ENCODE measurements at places on chromosomes 4 and X.

DNA sequence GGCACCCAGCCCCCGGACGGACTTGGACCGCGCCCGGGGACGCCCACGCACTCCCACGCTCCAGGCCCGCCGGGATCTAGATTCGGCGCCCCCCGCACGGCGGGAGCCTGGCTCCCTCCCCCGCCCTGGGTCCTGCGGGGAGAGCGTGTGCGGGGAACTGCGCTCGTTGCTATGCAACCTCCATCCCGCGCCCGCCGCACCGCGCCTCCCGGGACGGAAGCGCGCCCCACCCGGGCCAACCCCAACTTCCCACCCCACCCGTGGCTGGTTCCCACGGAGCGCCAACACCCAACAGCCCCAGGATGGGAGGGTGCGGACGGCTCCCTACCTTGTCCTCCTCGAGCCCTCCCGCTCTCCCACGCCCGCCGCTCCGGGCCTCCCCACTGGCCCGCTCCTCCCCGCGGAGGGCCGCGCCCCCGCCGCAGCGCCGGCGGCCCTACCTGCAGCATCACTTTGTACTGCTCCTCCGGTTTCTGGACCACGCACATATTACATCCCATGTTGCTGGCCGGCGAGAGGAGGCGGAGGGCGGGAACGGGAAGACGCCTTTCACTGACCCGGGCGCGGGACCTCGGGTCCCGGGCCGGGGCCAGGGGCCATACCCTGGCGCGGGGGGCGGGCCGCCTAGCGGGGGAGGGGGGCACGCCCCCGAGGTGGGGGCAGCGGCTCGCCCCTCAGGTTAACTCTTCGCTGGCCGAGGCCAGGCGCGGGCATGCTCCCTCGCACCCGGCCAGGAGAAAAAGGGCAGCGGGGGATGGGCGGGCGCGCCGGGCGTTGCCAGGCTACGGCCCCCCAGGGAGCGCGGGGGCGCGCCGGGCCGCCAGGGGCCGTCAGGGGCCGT lies at the start of gene PDZD4:
Gene PDZD4 (minus strand): TSS at position 746 of the 841 bp plus-strand sequence. CDS start 246 bp downstream, at position 500.
- DNase-seq, result no peak

DNA sequence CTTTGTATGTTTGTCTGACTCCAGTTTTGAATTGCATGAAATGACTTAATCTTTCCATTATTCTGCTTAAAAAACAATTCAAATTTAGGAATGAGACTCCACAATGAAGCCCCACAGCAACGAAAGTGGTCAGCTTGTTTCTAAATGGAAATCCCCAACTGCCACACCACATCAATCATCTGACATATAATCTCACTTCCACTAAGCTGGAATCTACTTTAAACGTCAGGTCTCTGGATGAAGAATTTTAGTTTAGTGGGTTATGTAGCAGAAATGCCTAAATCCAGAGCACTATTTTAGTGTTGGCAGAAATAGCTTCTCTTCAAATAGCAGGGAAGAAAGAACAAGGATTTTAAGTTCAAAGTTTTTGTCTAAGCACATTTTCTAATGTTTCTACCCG lies 1.7 kb upstream of the BMP2K start:
- no peak for DNase-seq

DNA sequence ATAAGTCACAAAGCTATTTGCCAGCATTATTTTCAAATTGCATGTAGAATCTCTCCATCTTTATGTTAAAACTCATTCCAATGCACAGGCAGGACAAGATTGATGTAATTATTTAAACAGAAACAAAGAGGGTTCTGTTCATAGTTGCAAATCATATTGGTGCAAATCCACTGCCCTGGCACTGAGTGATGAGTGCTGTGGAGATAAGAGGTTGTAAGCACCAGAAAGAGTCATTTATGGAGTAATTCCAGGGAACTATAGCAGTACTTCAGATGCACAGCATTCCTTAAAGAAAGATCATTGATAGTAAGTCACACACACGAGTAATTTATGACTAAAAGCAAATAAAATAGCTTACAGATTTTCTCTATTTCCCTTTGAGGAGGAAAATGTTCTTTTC lies 337.7 kb upstream of the CTSO start:
- DNase-seq, result no peak

- DNase-seq, result peak; percentile 50
Observed at GRCh38 chr4:81084029-81084428, 53.5 kb downstream of the BMP3 start.

GRCh38 chr4:156036496-156036895 lies 82.8 kb upstream of the CTSO start:
- no peak for DNase-seq

DNA sequence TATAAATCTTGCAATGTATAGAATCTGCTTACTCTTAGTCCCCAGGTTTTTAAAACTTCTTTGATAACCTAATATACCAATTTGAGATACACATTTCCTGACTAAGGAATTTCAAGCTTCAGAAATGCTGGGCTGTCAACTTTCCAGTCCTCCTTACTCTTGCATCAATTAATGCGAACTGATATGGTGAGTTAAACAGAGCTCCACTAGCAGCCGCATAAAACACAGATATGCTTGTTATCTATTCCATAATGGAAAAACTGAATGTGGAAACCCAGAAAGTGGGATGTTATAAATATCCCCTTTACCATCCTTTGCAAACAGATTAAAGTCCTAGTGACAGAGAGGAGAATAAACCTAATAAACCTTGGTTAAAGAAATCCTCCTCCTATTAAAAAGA lies 1913.7 kb downstream of the STIM2 start:
- no peak for DNase-seq

- no peak for DNase-seq
Observed at GRCh38 chr4:112201915-112202505, 29.6 kb upstream of the AP1AR start.

DNA sequence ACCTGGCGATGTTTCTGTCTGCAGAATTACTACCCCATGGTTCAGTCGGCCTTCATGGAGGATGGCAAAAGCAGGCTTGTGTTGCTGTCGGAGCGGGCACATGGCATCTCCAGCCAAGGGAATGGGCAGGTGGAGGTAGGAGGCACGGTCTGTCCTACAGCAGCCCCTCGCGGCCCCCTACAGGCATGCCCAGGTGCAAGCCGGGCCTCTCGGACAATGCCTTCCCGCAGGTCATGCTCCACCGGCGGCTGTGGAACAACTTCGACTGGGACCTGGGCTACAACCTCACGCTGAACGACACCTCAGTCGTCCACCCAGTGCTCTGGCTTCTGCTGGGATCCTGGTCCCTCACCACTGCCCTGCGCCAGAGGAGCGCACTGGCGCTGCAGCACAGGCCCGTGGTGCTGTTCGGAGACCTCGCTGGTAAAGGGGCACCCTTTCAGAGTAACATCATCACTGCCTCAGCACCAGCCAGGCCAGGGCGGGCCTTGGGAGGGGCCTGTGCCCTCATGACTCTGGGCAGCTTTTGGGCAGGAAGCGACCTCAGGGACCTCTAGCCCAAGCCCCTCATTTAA lies 29.5 kb upstream of the MRFAP1 start:
- DNase-seq, result no peak

DNA sequence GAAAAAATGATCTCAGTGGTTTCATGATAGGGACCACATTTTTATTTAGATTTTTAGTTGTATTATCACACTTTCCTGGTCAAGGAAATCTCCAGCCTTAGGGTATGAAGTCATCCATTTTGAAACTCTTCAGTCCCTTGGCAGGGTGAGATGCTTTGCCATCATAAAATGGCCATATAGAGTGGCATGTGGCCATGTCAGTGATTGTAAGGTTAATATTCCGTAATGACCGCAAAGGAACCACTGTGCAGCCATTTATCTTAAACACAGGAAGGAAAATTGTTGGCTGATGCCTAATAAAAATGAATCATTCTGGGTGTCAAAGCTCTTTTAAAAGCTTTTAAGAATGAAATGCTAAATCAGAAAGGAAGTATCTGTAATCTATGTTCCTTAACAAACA lies 35.6 kb downstream of the COMMD8 start:
- no peak for DNase-seq

GRCh38 chr4:60605646-60606354 lies 594.3 kb upstream of the ADGRL3 start:
- no peak for DNase-seq

- no peak for DNase-seq
Observed at GRCh38 chrX:69119122-69119521, 46.1 kb downstream of the PJA1 start.

GRCh38 chrX:153245288-153245731 lies 66.2 kb downstream of the MAGEA1 start:
- no peak for DNase-seq

- DNase-seq, result no peak
Observed at GRCh38 chr4:76546327-76546726, 111.3 kb downstream of the SHROOM3 start.

- no peak for DNase-seq
Observed at GRCh38 chrX:26848511-26848910, 614.6 kb downstream of the PPP4R3C start.

GRCh38 chrX:65045001-65045400 lies 68.8 kb upstream of the ZC4H2 start:
- DNase-seq, result no peak

GRCh38 chr4:99783940-99784339 lies 32.7 kb upstream of the DAPP1 start:
- no peak for DNase-seq

DNA sequence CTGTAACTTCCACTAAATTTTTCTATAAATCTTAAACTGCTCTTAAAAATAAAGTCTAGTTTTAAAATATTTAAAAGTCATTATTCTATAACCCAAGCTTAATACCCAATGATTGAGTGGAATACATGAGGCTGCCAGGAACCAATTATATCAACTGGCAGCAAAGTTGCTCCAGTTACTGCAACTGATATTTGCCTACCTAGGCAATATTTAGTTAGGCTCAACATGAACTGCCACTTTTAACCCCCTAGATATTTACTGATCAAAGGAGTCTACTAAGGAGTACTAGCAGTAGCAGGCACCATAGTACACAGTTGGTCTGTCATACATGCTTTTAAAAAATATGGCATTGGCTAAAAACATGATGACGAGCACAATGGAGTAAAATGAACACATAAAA lies 29.9 kb upstream of the RADX start:
- no peak for DNase-seq

DNA sequence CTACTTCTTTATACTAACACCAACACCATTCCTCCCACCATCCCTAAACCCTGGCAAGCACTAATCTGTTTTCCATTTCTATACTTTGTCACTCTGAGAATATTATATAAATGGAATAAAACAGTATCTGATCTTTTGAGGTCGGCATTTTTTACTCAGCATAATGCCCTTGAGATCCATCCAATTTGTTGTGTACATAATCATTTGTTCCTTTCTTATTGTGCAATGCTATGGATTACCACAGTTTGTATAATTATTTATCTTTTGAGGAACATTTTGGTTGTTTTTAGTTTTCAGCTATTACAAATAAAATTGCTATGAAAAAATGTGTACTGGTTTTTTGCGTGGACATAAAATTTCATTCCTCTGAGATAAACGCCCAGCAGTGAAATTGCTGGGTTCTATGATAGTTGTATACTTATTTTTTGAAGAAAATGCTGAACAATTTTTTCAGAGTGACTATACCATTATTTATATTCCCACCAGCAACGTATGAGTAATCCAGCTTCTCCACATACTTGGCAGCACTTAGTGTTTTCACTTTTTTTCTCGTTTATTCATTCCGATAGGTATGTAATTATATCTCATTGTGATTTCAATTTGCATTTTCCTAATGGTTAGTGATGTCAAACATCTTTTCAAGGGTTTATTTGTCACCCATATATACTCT lies 154.3 kb upstream of the DCAF8L1 start:
- DNase-seq, result no peak

DNA sequence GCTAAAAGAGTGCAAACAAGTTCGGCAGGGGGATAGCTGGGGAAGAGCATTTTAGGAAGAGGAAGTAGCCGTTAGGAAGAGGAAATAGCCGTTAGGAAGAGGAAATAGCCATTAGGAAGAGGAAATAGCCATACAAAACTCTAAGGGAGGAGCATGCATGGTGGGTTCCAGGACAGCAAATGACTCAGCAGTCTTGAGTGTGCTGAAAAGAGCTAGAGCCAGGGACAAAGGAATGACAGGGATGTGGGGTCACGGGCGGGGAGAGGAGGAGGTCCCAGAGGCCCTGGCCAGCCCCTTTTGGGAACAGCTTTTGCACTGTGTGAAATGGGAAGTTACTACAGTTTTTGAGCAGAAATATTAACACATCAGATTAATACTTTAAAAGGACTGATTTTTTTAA lies 882.6 kb downstream of the TRIML1 start:
- no peak for DNase-seq

- no peak for DNase-seq
Observed at GRCh38 chr4:124427095-124427767, 285.3 kb downstream of the ANKRD50 start.

GRCh38 chr4:80265571-80266252 lies 752 bp upstream of the FGF5 start:
- no peak for DNase-seq

DNA sequence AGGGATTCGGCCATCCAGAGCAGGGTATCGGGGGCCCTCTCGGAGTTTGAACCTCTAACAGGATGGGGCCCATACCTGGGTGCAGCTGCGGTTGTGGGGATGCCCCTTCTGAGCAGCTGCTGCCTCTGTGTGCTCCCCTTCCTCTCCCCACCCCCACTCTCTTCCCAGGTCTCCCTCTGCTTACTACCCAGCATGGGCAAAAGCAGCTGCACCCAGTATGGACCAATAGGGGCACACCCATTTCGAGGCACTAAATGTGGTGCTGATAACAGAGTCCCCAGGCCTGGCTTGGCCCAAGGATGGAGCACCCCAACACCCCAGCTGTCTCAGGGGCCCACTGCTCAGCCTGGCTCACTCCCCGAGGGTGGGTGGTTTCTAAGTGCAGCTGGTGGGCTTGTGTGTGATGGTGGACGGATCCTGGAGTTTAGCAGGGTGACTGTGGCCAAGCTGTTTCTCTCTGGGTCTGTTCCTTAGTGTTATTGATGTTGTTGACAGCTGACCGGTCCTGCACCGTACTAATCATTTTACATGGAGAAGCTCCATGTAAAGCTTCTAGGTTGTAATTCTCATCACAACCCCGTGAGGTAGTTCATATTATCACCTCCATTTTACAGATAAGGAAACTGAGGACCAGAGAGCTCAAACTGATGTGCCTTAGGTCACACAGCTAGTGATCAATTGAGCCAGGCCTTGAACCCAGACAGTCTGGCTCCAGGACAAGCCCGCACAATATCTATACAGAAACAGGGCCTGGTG lies 13.1 kb upstream of the KIAA0232 start:
- DNase-seq, result no peak

DNA sequence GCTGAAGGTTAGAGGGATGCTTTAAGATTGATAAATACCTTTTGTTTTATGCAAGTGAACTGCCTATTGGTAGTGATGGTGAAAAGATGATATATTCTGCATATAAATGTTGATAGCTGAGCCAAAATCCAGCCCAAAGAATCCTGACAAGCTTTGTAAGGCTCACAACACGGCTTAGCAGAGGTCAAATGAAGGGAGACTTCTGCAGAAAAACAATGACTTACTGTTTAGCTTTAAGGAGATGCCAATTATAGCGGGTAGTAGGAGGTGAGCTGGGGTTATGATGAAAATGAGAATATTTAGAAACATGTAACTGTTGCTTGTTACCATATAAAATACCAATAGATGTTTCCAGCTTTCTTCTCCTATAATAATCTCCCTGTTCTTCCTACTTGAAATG lies 97.1 kb downstream of the AFF1 start:
- no peak for DNase-seq

Data from SHP77 treated with DMSO at 0.1 percent for 48 hours (cell line).